GM12891 (cell line): ENCODE measurements at places on chromosomes 3 and 15.

GRCh38 chr3:182739619-182740018 lies 53.7 kb upstream of the ATP11B start:
- DNase-seq, result no peak

- DNase-seq, result no peak
Observed at GRCh38 chr3:178340506-178340905, 195.7 kb upstream of the KCNMB2 start.

- DNase-seq, result no peak
Observed at GRCh38 chr3:101950985-101951733, 101.8 kb downstream of the NFKBIZ start.

DNA sequence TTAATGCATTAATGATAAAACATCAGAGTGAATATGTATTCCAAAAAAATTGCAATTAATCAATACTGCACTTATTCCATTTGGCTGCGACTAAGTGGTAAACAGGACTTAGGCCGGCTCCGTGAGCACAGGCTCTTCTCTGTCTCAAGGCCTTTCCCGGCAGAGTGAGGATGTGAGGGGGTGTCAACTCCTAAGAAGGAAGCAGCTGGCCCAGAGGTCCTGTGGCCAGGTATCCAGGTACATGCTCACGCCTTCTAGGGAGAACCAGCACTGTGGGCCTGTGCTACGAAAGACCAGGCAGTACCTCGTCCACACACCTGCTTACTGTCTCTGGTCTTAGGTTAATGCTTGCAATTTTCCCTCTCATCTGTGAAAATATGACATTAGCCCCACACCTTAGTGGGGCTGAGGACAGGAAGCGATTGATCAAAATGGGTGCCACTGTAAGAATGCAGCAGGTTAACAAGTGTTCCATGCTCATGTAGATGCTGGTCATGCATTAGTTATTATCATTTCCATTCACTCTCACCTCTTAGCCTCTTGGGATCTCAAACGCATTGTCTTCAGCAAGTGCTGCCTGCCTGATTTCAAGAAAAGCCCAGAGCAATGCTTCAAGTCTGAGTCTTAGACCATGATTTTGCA lies 175.3 kb downstream of the ABHD5 start:
- no peak for DNase-seq

DNA sequence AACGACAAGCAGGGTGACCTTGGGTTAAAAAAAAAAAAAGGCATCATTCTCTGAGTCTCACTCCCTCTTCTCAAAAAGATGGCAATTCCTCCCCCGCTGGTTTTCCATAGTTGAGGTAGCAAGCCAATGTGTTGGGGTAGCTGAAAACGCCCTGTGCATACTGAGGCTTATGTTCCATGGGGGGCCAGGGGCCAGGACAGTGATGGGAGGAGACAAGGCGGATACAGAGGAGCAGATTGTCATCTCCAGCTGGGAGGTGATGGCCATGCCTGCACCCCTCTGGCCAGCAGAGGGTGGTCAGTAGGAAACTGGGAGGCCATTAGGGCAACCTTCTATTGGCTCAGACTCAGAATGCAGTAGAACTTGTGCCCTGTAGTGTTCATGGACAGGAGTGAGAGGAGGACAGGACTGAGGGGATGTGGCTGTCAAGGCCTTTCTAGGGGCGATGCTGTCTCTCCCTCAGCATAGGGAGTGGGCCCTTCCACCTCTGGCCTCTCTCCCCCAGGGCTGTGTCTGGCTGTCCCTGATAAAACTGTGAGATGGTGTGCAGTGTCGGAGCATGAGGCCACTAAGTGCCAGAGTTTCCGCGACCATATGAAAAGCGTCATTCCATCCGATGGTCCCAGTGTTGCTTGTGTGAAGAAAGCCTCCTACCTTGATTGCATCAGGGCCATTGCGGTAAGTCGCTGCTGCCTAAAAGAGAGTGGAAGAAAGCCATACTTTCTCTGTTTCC lies 1.9 kb downstream of the TF start:
- DNase-seq, result no peak

- DNase-seq, result no peak
Observed at GRCh38 chr3:23888617-23889228, 28.1 kb downstream of the NKIRAS1 start.

- DNase-seq, result no peak
Observed at GRCh38 chr3:98775459-98776139, 12.5 kb downstream of the ST3GAL6 start.

DNA sequence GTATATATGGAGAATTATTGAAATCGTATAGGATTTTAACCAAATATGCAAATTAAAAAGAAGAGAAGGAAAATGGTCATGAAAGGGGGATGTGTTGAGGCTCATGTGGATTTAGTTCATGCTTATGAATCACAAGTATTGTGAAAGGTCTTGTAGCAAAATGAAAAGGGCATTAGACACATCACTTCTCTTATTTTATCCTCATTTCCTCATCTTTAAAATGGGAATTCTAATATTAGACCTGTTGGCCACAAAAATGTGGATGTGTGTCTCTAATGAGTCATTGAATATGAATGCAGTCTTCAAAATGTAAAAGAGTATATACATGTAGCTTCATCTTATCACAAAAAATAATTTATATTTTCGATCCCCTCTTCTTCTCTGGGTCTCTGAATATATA lies 14.9 kb upstream of the ALCAM start:
- no peak for DNase-seq

- DNase-seq, result no peak
Observed at GRCh38 chr15:95812491-95812890, 518.0 kb upstream of the NR2F2 start.

GRCh38 chr3:73592154-73593144 lies 32.3 kb downstream of the PDZRN3 start:
- no peak for DNase-seq

GRCh38 chr3:57900786-57901185 lies 107.4 kb upstream of the FLNB start:
- no peak for DNase-seq

GRCh38 chr3:148307443-148307843 lies 390.3 kb upstream of the AGTR1 start:
- DNase-seq, result no peak

DNA sequence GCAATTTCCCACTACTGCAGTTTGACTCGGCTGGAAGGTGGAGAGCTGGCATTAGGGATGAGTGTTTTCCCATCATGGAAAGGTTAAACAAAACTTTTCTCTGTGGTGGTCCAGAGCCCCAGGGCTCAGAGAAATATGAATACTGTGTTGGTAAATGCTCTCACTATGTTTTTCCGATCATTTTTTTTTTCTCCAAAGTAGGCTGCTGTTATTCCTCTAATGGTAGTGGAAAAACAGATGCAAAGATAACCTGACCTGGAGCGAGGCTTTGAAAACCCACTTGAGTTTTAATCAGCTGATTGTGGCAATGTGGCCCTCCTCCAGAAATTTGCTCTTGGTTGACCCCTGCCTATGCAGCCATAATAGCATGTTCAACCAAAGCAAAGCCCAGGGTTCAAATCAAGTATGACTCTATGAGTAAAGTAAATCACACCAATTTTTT lies 320.8 kb upstream of the CTNNB1 start:
- no peak for DNase-seq
